Astrocyte of the hippocampus (primary cell): ENCODE measurements at places on chromosomes 1 and 21.

- no peak for DNase-seq
Measured at GRCh38 chr1:57066980-57067610, 101.3 kb upstream of the C8B start.

- no peak for DNase-seq
Measured at GRCh38 chr1:206802401-206802800, 30.1 kb upstream of the IL10 start.

DNA sequence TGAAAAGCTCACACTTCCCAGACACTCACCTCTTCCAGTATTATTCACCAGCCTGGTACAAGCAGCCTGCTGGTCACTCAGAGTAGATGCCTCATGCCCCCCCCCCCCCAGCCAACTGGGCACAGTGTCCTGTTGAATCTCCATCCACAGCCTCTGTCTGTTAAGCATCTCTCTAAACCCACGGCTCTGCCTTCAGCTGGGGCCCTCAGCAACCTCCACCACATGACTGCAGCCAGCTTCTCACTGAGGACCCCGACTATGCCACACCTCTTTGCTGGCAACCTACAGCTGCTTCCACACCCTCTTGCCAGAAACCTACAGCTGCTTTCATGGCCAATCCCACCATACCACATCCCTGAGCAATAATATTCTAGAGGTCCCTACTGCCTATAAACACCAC is 113.1 kb downstream of the RHOU start:
- DNase-seq = no peak

GRCh38 chr1:32199043-32199716 is 1.2 kb upstream of the CCDC28B start:
- no peak for DNase-seq

DNA sequence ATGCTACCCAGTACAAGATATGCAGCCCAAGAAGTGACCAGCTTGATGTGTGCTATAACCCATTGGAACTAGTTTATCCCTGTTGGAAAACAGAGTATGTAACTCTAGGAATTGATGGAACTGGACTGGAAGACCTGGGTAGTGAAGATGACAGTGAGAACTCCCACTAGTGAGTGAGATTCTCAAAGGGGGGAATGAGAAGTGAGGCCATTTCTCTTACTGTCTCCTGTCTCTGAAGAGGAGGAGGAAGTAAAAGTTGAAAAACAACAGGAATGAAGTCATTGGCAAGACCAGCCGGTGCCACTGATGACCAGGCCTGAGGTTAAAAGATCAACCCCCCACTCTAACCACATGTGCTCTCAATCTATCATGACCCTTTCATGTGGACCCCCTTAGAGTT is 20.9 kb downstream of the PLA2G2F start:
- peak; percentile 9 for DNase-seq

- no peak for DNase-seq
Measured at GRCh38 chr1:234246638-234247116, 126.6 kb upstream of the COA6 start.

- DNase-seq = no peak
Measured at GRCh38 chr1:180185281-180185680, 30.6 kb downstream of the QSOX1 start.

DNA sequence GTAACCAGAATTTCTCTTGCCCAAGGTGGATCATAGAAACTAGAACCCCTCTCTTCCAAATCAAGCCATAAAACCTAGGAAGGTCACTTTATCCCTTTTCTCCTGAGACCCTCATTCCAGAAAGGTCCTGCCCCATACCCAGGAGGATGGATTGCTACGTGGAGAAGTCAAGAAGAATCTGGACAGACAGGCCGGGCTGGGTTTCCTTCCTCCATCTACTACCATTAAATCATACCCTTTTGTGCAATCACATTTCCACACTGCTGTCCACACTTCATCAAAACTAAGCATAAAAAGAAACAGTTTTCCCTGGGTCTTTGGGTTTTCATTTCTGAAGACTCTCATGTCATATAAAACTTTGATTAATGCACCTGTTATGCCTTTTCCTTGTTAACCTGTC is 65.4 kb downstream of the C21orf91 start:
- no peak for DNase-seq

DNA sequence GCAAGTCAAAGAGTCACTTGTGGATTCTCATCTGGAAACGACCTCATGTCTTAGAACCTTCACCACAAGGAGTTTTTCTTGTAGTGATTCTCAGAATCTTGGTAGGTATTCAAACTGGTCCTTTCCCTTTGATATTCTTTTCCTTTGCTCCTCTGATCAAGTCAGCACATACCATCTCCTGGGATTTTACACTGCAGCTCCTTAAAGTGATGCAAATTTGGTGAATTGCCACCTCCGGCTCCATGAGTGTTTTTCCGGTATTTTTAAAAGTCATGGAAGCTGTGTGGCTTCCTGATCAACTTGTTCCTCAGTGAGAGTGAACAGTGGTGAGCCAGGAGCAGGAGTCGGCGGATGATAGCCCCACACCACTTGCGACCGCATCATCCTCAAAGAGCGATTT is 182.1 kb upstream of the DAB1 start:
- no peak for DNase-seq

DNA sequence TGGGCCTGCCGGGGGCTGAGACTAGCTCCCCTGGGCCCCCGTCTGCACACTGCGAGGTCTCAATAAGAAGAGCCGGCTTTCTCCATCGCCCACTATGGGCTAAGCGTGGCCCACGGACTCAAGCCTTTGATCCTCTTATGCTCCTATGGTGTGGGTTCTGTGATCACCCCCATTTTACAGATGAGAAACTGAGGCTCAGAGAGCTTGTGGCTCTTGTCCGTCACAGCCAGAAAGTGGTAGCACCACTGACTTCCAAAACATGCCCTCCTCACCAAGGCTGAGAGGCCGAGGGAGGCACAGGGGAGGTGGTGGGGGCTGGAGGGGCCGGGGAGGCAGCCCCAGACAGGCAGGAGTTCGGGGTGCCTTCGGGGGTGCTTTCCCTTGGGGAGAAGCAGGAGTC is 39.0 kb upstream of the CASZ1 start:
- no peak for DNase-seq

- DNase-seq = no peak
Measured at GRCh38 chr1:33317946-33318345, 3.0 kb downstream of the A3GALT2 start.

DNA sequence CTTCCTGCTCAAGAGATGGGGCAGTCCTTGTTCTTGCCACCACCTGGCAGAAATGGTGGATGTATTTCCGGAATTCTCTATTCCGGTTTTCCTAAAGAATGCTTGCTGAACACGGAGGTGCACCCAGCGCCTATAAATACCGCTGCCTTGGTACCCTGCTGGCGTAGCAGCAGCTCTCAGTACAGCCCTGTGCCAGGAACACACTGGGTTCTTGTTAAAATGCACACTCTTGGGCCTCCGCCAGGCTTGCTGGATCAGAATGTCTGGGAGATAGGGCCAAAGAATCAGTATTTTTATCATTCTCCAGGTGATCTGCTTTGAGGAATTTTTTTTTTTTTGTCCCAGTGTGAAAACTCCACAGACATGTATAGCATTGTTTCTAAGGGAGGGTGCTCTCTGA is 54.2 kb downstream of the IGSF5 start:
- DNase-seq = no peak

DNA sequence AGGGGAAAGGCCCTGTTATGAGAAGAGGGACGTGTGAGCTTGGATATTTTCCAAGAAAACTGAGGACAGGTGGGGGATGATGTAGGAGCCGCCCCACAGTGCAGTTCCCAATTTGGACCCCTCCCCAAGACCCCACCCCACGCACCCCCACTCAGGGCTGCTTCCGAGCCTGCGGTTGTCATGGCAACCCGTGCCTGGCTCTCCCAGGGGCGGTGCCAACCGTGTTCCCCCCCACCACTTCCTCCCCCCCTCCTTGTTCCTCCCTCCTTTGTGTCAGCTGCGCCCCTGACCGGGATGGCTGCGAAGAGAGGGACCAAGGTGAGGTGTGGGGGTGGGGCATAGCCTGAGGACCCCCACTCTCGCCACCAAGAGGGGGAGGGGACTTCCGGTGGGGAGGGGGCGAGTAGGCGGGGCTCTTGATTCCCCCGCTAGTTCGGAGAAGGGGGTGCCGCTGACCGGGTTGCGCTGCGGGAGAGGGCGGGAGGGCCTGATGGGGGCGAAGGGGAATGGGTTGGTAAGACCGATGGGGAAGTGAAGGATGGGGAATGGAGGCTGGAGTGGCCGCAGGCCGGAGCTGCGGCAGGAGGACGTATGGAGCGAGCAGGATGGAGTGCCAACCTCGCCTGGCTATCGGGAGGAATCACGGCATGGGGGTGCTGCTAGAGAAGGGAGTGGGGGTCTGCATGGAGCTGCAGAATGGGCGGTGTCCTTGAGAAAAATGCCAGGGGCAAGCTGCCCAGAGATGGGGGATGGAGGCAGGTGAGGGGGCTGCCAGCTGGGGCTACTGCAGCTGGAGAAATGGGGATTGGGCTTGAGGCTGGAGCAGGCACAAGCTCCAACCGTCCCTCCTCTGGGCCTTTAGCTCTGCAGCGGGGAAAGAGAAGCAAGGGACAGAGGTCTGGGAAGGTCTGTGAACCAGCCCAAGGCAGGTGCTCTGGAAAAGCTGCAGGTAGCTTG is 953 bp downstream of the TRIM46 start:
- DNase-seq = peak; percentile 74

- DNase-seq = peak; percentile 62
Measured at GRCh38 chr1:8394456-8395321, 76.8 kb downstream of the SLC45A1 start.

DNA sequence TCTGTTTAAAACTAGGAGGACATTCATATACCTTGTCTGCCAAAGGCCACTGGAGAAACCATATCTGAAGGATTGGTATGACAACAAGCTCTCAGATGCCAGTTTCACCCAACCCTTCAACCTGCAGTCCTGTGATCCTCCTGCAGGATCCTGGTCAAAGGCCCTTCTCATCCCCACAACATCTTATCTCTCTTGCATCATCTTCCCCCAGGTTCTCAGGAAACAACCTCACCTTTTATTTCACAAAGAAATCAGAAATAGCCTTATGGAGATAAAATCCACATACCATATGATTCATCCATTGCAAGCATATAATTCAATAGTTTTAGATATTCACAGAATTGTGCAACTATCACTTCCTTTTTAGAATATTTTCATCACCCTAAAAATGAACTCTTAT is 104.0 kb upstream of the DSCAM start:
- DNase-seq = no peak

DNA sequence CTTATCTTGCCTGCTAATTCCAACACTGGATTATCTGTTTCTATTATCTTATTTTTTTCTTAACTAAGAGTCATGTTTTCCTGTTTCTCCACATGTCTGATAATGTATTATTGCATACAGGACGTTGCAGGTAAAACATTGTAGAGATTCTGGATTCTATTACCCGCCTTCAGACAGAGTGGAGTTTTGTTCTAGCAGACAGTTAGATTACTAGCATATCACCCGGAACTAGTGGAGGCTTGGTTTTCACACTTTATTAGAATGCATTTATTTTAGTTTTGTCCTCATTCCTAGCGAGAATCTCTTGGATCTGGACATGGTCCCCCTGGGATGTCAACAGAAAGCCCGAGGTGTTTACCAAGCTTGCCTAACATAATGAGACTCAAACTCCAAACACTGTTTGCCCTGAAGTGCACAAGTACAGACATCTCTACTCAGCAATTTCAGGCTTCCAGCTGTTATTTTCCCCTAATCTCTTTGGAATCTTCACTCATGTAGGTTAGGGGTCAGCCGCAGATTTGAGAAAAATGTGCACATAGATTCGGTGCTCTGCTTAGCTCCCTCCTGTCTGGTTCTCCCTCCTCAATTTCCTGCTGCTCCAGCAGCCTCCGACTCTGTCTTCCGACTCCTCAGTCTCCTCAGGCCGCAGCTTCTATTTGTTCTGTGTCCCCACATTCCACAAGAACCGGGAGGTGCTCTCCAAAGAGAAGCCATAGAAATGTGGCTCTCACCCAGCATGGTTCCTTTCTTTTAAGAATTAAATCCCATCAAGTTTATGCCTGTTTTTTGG is 36.8 kb upstream of the PTPRF start:
- peak; percentile 21 for DNase-seq

DNA sequence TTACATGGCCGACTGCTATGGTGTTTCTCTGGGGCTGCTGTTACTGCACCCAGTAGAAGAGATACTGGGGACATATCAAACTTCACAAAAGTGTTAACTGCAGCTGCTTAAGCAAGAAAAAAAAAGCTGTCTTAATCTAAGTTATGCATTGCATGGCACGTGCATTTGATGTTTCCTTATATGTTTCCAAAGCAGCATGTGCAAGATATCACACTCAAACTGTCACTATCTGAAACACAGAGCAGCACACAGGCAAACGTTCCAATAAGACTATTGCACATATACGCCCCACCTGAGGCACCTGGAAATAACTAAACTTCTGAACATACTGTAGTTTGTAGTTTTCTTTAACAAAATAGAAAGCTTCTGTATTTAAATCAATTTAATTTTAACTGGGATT is 671.4 kb upstream of the ADGRL2 start:
- no peak for DNase-seq

GRCh38 chr1:54955359-54955758 is 25.1 kb upstream of the TMEM61 start:
- peak; percentile 48 for DNase-seq

DNA sequence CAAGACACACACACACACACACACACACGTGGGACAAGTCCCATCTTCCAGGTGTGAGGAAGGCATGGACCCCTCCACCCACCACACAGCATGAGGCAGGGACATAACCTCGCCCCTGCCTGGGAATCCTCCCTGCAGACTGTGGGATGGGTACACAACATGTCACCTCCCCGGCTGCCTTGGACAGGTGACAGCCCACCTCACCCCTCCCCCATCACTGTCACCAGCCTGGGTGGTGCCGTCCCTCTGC is 40.7 kb downstream of the AHDC1 start:
- DNase-seq = no peak

DNA sequence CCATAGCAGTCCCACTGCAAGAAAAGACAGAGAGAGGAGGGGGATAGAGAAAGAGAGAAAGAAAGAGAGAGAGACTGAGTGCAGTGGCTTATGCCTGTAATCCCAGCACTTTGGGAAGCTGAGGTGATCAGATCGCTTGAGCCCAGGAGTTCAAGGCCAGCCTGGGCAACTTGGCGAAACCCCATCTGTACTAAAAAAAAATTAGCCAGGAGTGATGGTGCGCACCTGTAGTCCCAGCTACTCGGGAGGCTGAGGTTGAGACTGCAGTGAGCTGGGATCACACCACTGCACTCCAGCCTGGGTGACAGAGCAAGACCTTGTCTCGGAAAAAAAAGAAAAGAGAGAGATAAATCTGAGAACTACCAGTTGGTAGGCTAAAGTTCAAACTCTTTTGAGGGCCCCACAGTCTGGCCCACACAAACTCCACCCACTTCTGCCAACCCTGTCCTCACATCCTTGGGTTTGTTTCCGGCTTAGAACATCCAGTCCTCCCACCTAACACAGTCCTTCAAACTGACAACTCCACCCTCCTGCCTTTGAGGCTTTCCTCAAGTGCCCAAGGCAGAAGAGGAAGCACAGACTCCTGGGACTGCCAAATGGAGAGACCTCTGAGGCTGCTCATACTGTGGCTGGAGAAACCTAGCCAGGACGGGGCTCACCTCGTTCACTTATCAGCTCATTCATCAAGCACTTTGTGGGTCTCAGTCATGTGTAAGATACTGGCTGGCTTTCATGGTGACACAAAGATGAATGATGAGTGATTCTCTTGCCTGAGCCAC is 20.1 kb downstream of the TFAP2E start:
- DNase-seq = no peak
